Esophagus muscularis mucosa (tissue), 4 donors: ENCODE measurements at places on chromosomes 16 and 17. TPM values are rescaled to one million over a fixed set of nuclear protein-coding genes. Genes with fewer than 3 reads are reported as not detected.

DNA sequence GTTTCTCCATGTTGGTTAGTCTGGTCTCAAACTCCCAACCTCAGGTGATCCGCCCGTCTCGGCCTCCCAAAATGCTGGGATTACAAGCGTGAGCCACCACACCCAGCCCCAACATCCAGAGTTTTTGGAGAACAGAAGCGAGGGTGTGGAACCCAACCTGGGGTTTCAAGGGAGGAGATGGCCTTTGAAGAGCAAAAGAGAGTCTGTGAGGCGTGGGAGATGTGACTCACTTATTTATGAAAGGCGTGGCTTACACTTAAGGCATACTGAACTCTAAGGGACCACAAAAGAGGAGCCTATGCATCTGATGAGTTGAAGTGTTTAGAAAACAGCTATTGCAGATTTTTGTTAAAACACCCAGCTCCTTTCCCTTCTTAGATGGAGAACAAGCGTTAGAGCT, 18.9 kb downstream of the ARSG start:
- no peak for DNase-seq

DNA sequence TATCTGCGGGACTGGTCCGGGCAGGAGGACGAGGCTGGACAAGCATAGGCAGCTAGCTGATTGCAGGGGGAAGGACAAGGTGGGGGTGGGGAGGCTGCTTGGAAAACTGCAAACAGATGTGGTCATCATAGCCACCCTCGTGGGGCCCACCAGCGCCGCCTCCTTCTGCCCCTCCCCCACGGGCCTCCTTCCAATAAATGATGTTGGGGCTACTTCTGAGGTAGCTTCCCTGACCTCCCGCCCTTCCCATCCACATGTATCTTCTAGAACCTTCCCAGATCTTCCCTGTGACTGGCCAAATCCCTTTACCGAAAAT, 12.3 kb upstream of the CDC42EP4 start:
- DNase-seq: no peak

DNA sequence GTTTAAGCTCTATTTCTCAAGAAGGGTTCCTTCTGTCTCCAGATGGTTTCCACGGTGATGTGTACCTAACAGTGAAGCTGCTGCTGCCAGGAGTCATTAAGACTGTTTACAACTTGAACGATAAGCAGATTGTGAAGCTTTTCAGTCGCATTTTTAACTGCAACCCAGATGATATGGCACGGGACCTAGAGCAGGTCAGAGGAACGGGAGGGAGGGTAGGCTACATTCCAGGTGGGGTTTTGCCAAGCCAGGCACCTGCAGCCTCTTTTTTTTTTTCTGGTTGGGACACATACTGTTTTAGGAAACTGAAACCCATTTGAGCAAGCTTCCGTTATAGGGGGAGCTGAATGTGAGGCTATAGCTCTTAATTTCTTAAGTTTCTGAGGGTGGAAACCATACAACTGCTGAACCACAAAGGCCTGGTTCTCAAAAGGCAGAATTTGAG, 10.6 kb downstream of the LIG3 start:
- DNase-seq: no peak

The FOXL1 gene
- 0.66 TPM for total RNA-seq

The SEC14L1 gene
- 96.4 TPM for total RNA-seq

DNA sequence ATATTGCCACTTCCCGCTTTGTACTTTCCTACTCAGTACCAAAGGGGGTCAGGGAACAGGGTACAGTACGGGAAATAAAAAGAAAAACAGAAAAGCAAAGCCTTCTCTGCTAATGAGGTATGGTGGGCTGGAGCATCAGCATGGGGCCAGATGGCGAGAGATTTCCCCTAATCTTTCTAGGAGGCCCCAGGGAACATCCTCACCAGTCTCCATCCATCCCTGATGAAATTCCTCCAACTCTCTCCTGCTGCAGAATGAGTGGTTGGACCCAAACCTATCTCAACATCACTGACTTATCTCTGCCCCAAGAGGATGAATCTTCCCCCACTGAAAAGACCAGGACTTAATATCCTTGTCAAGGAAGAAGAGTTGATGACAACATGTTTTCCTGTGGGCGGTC, 185.6 kb downstream of the C16orf78 start:
- no peak for DNase-seq

GRCh38 chr17:47879028-47879585, 16.9 kb upstream of the SP2 start:
- DNase-seq: no peak

- no peak for DNase-seq
These were observed 1.7 kb downstream of the GPRC5C start for GRCh38 chr17:74433421-74434121.

- DNase-seq: peak; percentile 2
These were observed 110.9 kb upstream of the NUDT7 start for GRCh38 chr16:77611386-77611785.

DNA sequence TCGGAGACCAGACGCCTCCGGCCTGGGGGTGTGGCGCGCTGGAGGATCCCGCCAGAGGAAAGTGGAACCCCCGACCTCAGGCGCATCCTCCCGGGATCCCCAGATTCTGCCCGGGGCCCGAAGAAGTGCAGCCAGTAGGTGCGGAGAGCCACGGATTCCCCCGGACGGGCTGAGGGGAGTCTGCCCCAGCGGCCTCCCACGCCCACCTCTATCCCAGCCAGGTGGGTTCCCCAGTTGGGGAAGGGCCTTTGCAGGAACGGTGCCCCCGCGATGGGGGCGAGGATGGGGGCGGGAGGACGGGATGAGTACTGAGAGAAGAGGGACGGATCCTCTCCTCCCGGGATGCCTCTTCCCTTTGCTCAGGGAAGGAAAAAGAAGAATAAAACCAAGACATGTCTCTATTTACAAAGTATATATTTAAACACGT, 5.1 kb downstream of the CBX8 start:
- no peak for DNase-seq

The KRTAP4-9 gene
- total RNA-seq: not detected

GRCh38 chr16:49276646-49277385, 4.8 kb downstream of the CBLN1 start:
- DNase-seq: peak; percentile 84
